ENCODE measurements at places on chromosomes 11 and 22.

DNA sequence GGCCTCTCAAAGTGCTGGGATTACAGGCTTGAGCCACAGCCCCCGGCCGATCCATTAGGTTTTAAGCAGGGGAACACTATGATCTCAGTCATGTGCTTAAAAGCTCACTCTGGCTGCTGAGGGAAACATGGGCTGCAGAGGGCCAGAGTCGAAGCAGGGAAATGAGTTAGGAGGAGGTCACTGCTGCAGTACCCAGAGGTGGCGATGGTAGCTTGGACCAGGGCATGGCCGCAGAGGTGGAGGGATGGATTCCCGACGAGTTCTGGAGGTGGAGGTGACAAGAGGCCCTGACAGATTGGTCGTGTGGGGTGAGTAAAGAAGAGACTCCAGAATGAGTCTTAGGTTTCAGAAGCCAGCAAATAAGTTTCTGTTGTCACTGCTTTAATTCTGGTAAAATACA, 54.4 kb upstream of the INCENP start:
- no peak for DNase-seq

DNA sequence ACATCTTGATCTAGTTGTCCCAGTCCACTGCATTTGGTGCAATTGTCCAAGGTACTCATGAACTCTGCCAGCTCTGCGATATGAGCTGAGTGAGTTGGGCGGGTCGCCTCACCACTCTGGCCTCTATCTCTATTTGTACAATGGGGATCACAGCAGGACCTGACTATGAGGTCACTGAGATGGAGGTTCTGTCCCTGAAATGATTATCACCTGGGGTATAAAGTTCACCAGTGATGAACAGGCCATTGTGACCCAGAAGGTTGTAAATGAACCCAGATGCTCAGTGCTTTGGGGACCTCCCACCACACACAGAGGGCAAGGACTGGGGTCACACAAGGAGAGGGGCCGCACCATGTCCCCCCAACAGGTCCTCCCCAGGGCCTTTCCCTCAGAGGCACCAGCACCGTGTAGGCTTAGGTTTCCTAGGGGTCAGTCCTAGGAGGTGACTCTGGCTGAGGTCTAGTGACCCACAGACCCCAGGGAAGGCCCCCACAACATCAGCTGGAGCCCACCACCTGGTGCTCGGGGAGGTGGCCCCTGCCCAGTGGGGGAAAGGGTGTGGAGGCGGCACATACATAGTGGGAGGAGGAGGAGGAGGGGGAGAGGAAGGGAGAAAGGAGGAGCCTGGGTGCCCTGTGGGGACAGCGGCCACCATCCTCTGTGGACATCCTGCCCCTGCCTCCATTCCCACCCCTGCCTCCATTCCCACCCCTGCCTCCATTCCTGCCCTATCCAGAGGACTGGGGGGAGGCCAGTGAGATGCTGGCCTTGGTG, 25.0 kb upstream of the IGLL1 start:
- no peak for DNase-seq

- no peak for DNase-seq
Measured at GRCh38 chr11:71310184-71310583, 57.8 kb upstream of the SHANK2 start.

DNA sequence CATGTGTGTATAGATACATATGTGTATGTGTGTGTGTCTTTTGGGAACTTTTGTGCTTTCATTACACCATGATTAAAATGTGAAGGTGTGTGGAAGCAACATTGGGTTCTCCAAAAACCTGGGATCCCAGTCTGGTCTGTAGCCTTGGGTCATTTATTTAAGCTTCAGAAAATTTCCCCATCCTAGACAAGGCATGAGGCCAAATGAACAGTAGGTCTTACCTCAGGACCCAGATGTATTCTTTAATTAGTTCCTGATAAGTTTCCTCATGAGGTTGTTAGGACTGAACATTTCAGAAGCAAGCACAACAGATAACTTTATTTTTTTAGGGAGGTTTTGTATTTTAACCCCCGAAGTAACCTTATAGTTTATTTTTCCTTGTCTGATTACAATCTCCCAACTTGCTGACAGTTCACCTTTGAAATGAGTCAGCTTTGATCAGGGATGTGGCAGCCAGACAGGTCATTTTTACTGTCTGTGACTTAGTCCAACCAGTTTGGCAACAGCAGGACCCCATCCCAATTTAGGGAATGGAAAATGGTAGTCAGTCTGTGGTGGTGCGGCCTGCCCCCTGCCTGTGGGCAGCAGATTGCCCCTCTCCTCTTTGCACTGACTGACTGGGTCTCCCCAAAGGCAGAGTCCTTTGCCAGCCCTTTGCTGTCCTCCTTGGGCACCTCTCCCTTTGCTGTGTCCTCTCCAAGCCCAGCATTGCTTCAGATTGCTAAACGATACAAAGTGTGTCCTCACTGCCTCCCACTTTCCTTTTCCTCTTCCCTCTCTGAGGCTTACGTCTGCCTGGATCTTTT, 88.3 kb downstream of the NAV2 start:
- no peak for DNase-seq

GRCh38 chr11:77819921-77820564, 479 bp downstream of the RSF1 start:
- peak; percentile 32 for DNase-seq

GRCh38 chr11:39541945-39542351, 1917.5 kb downstream of the LRRC4C start:
- no peak for DNase-seq

- no peak for DNase-seq
Measured at GRCh38 chr11:95108671-95109551, 19.3 kb downstream of the ENDOD1 start.

DNA sequence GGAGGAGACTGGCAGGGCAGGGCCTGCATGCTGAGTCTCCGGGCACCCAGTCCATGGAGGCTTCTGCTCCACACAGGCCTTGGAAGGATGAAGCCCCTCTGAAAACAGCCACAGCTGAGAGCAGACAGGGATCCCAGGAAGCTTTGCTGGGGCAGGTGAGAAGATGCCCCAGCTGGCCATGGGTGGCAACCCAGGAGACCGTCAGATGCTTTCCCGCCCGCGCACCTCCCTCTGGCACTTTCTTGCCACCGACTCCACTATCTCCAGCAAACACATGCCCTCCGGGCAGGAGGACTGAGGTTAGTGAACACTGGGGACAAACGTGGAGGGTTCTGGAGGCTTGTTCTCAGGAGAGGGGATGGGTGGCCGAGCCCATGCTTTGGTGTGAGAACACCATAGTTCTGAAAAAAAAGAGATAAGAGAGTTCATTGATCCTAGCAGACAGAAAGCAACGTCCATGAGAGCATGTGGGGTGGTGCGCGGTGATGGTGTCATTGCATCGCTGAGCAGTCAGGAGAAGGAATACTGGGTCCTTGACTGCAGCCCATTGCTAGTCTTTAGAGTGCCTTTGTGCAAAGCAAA, 2.3 kb downstream of the C1QTNF6 start:
- no peak for DNase-seq

GRCh38 chr11:47234669-47235100, 13.9 kb downstream of the ACP2 start:
- peak; percentile 45 for DNase-seq

DNA sequence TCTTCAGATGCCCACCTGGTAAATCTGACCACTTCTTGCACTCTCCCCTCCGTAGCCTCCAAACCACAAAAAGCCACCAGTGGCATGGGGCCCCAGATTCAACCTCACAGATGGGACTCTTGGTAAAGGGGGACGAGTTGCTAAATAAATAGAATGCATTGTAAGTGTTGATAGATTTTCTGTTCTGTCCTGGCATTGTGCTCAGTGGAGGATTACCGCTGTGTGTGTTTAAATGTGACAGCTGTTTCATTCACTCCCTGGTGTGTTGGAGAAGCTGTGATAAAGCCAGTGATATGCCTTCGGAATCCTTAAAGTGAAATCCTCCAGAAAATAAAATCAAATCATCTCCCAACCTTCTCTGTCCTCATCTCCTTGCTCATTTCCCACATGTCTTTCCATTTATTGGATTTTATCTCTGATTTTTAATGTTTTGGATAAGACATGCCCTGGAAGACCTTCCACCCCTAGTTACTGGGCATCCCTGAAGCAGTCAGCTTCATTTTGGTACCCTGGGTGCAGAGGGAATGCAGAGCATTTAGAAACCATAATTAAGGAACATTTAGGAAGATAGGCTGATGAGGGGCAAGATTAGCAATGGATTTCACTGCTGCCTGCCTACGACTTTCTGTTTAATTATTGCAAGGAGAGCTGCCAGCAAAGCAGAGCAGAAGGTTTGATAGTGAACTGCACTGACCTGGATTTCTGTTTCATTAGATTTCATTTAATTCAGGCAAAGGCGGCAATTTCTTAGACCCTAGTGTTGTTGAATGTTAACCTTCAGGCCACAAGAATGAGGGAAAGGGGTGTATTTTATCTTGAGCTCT, 460.9 kb upstream of the KIRREL3 start:
- DNase-seq, result no peak

- no peak for DNase-seq
Measured at GRCh38 chr22:37746366-37747079, 49.7 kb downstream of the TRIOBP start.

GRCh38 chr22:25406510-25407210, 157.8 kb upstream of the GRK3 start:
- no peak for DNase-seq

GRCh38 chr22:31861226-31861840, 83.0 kb upstream of the YWHAH start:
- DNase-seq, result no peak

GRCh38 chr22:47379037-47379436, 616.6 kb downstream of the TBC1D22A start:
- no peak for DNase-seq

GRCh38 chr22:43002202-43002586, 12.8 kb downstream of the PACSIN2 start:
- DNase-seq, result no peak

GRCh38 chr11:45812581-45813548, 7.9 kb downstream of the SLC35C1 start:
- no peak for DNase-seq

GRCh38 chr22:30078320-30079311, 1.6 kb upstream of the HORMAD2 start:
- no peak for DNase-seq

GRCh38 chr22:49933236-49934159, 15.1 kb downstream of the CRELD2 start:
- no peak for DNase-seq

- DNase-seq, result no peak
Measured at GRCh38 chr11:129985823-129986222, 16.8 kb downstream of the PRDM10 start.

Data from stimulated activated naive CD4-positive, alpha-beta T cell treated with Interleukin-2 at 50 U/mL for 16 hours (primary cell).